Gastrocnemius medialis (tissue), 4 donors: ENCODE measurements at places on chromosomes 16 and 17.
A peak's percentile ranks its signal among the peaks of the same experiment; 100 is the strongest.

DNA sequence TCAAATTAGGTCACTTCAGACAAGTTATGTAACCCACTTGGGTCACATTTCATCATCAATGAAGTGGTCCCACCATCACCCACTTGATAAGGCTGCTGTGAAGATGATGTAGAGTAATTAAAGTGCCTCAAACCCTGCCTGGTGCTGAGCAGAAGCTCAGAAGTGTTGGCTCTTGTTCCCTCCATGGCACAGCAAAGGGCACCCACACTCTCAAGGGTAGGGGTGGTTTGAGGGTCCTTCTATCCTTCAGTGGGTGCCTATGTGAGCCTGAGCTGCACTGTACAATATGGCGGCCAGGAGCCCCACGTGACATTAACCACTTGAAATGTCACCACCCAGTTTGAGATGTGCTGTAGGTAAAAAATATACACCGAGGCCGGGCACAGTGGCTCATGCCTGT lies 71.5 kb downstream of the CYTH1 start:
- no peak for DNase-seq

DNA sequence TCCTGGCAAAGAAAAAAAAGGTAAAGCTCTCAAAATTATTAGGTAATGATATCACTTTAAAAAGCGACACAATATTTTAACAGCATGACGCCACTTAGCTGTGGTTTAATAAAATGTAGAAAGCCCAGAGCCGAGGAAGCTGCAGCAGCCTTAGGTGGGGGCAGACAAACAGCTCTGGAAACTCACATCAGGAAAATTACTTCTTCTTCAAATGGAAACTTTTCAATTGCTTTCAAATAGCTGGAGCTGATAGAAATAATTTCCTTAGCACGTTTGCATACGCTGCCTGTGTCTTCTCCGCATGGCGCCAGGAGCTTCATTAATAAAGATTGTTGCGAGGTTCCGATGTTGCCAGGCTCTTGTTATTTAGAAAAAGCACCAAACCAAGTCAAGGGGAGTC lies 835.3 kb upstream of the EEF2KMT start:
- DNase-seq = no peak

DNA sequence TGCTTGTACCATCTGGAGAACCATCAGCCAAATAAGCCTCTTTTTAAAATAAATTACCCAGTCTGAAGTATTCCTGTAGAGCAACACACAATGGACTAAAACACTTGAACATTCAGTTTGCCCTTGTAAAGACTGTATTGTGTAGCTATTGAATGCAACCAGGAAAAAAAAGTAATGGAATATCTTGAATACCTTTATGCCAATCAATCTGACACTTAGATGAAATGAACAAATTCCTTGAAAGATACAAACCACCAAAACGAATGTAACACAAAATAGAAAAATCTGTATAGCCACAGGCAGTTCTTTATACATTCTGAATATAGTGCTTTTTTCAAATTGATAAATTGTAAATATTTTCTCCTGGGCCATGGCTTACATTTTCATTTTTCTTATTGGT lies 63.3 kb upstream of the KCNJ16 start:
- DNase-seq = no peak

GRCh38 chr17:18183334-18184142 lies at the start of gene ALKBH5:
Gene ALKBH5, plus strand, starts transcription at chr17:18183828. Its CDS starts 416 bp downstream, at chr17:18184244.
- DNase-seq = peak; percentile 99

DNA sequence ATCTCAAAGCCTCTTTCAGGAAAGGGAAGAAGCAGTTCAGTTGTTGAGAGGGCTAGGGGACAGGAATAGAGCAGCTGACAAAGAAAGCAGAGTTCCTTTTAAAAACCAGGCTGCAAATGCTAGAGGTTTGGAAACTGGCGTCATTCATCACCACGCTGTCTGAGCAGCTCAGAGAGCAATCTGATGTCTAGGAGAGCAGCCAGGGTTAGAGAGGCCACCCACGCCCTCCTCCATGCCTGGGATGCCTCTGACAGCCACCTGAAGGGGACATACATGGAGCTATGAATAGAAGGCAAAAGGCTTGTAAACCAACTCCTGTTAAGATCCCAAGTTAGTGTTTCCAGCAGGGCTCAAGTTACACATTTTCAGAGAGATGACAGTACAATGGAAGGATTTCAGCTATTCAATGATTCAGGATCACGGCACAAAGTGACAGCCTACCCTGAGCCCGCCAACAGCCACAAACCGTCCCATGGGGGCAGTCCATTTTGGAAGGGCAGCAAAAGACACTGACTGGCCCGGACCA lies 12.4 kb downstream of the RAB5C start:
- DNase-seq = peak; percentile 88

- DNase-seq = peak; percentile 71
Measured at GRCh38 chr17:15436473-15437302, 30.7 kb downstream of the CDRT4 start.

DNA sequence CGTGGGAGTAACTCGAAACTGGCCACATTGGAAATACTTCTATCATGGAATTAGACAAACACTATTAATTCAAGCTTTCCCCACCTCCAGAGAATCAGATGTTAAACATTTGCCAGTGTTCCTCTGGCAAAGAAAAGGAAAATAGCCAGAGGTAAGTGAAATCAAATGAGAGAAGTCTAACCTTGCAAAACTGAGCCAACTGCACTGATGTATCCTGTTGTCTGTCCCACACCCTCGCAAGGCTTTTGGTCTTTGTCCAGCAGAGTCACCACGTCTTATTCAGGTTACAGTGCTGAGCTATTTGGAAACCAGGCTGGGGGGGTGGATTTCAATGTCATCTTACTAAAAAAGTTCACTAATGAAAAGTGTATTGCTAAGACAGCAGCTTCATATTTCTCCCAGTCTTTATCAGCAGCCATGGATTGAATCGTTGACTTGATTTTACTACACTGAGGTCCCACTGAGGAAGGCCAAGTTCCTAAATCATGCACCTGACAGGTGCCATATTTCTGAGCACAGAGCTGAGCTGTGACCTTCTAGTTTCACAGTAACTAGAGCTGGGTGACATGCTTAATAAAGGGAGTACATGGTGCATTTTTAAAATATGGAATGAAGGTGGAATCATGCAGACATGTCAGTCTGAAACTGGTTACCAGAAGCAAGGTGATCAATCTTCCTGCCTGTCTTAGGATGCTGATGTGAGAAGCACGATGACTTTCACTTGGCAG lies 85.2 kb upstream of the HSBP1 start:
- DNase-seq = peak; percentile 76

DNA sequence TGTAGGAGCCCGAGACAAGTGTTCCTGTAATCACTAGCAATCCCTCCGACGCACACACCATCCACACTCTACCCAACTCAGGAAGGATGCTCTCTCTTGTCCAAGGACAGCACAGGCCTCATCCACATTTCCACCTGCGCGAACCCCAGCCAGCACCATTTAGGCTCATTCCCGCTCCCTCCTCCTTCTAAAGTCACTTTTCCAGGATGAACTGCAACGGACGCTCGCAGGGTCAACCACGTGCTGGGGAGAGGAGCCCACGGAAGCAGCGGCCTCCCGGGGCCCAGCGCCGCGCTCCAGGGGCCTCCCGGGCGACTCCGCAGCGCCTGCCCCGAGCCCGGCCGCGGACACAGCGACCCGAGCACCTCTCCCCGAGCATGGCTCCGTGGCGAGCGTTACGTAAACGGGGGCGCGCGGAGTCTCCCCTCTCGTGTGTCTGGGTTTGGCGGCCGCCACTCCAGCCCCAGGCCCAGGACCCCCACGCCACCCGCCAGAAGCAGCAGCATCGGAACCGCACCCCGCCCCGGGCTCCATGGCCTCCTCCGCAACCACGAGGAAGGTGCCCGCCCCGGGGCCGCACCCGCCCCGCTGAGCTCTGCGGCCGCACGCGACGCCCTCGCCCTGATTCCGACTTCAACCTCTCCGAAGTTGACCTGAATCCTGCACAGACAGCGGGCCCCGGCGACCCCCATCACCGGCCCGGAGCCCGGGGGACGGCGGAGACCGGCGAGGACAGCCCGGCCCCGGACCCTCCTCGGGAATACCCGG lies 668 bp downstream of the USP36 start:
- no peak for DNase-seq

- DNase-seq = no peak
Measured at GRCh38 chr17:43554857-43555256, 8.7 kb upstream of the ETV4 start.

- DNase-seq = no peak
Measured at GRCh38 chr17:37300683-37301082, 75.1 kb upstream of the C17orf78 start.

DNA sequence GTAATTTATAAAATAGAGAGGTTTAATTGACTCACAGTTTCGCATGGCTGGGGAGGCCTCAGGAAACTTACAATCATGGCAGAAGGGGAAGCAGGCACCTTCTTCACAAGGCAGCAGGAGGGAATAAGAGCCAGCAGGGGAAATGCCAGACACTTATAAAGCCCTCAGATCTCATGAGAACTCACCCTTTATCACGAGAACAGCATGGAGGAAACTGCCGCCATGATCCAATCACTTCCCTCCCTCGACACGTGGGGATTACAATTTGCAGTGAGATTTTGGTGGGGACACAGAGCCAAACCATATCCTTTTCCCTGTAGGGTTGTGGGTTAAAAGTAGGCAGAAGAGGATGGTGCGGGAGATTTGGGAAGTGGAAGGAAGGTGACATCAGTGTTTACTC lies 101.4 kb downstream of the BMERB1 start:
- no peak for DNase-seq

- no peak for DNase-seq
Measured at GRCh38 chr16:69301187-69301586, 10.0 kb upstream of the VPS4A start.

DNA sequence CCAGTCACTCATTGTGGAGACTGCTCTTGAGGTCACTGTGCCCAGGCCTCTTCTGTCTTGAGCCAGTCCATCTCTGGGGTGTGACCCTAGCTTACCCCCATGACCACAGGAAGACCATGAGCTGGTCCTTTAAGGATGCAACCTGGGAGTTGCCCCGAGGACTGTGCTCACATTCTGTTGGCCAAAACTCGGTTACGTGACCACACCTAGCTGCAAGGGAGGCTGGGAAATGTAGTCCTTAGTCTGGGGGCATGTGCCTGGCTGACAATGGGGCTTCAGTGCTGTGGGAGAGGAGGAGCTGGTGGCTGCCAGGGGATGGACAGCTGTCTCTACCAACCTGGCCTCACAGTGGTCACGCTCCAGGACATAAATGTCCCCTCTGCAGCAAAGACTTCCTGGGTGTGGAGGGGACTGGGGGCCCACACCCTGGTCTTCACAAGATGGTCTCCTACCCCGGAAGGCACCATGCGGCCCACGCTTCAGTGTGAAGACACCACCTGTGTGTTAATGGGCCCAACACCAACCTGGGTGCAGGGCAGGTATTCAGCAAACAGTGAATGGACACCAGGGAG lies 55.4 kb downstream of the JPH3 start:
- DNase-seq = no peak

- DNase-seq = no peak
Measured at GRCh38 chr16:68061396-68061795, 23.8 kb upstream of the NFATC3 start.

GRCh38 chr17:21357281-21357680 lies 18.9 kb upstream of the KCNJ12 start:
- DNase-seq = no peak

GRCh38 chr16:21166561-21166961 lies 8.1 kb downstream of the LDAF1 start:
- no peak for DNase-seq

- DNase-seq = peak; percentile 74
Measured at GRCh38 chr17:7466639-7467341, 12.6 kb downstream of the ZBTB4 start.

DNA sequence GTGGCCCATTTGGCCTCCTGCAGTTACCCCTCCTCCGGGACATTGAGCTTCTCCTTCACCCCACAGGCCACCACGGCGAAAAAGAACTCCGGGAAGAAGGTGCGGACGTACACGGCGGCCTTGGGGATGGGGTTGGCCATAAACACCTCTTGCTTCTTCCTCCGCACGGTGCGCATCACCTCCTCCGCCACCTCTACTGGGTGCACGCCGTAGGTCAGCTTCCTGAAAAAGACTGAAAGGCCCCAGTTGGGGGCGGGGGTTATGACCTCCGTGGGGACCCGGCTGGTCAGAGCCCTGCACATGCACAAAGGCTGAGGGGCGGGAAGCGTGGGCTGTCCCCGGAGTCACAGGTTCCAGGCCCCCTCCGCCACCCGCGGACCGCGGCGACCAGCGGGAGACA lies 19.9 kb downstream of the DHRS7C start:
- DNase-seq = no peak

GRCh38 chr16:3513892-3514583 lies 13.2 kb downstream of the CLUAP1 start:
- DNase-seq = no peak
